ENCODE measurements at places on chromosomes 5 and 9.

GRCh38 chr5:132179405-132179804 is 48.2 kb downstream of the P4HA2 start:
- no peak for DNase-seq

DNA sequence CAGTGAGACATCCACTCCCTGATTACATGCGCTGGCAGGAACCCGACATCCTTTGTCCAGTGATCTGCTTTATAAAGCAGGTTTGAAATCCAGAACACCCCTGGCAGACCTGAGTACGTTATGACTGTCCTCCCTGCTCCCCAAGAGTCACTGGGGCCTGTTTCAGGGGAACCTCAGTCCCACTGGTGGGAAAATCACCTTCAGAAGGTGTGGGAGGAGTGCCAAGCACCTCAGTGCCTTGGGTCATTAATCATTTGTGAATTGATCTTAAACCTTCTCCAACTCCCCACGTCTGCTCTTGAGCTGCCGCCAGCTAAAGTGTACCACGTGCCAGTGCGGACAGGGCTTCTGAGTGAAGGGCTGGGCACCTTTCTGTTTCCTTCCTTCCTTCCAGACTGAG is 16.2 kb downstream of the SLC6A3 start:
- DNase-seq: no peak

GRCh38 chr5:56710826-56711590 is 104.3 kb upstream of the MAP3K1 start:
- no peak for DNase-seq

DNA sequence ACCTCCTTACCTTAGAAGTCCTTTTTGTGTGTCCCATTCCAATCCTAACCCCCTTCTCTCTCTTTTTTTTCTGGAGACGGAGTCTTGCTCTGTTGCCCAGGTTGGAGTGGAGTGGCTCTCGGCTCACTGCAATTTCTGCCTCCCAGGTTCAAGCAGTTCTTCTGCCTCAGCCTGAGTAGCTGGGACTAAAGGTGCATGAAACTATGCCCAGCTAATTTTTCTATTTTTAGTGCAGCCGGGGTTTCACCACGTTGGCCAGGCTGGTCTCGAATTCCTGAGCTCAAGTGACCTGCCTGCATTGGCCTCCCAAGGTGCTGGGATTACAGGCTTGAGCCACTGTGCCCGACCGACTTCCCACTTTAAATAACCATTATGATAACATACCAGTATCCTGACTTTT is 17.5 kb downstream of the TMEM38B start:
- DNase-seq: no peak

GRCh38 chr9:466747-467146 is 252.1 kb downstream of the DOCK8 start:
- DNase-seq: no peak

DNA sequence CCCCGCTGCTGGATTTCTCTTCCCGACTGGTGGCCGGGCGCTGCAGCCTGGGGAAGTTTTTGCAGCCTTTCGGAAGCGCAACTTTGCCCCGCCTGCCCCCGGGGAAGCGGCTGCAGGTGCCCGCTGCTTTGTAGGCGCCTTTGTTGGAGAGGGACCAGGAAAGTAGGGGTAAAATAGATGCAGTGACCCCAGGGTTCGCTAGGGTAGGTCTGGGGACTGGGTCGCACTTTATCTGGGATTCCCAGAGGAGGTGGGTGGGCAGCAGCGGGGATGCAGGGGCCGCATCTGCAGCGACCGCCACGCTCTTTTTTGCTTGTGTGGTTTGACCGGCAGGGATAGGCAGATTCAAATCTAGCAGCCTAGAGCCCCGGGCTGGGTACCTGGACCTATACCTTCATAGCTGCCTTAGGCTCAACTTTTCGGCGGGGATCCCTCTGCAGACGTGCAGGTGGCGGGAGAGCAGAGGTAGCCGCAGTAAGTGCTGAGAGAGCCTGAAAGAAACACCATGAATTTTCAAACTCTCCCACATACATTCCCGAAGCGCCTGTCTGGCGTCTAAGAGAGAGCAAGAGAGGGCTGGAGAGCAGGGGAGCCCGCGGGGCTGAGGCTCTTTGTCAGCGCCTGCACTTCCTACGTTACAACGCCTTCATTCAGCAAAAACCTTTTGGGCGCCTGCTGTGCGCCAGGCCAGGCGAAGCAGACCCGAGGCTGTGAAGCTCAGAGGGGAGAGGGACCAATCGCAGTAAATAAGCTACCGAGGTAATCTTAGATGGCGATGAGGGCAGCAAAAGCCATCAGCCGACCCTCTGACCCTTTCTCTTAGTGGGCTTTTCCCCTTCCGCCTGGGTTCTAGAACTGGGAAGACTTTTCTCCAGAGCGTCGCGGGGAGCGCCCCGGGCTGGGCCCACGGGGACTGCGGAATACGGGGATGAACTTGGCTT is 642 bp downstream of the SV2C start:
- DNase-seq: peak; percentile 24

- no peak for DNase-seq
These were observed 50.1 kb upstream of the SMAD5 start for GRCh38 chr5:136082390-136083193.

GRCh38 chr9:94160594-94161501 is 76.6 kb downstream of the PTPDC1 start:
- DNase-seq: no peak

GRCh38 chr5:109740966-109741365 is 51.2 kb downstream of the MAN2A1 start:
- no peak for DNase-seq

- DNase-seq: no peak
These were observed 618.4 kb downstream of the CDH9 start for GRCh38 chr5:26419987-26420386.

DNA sequence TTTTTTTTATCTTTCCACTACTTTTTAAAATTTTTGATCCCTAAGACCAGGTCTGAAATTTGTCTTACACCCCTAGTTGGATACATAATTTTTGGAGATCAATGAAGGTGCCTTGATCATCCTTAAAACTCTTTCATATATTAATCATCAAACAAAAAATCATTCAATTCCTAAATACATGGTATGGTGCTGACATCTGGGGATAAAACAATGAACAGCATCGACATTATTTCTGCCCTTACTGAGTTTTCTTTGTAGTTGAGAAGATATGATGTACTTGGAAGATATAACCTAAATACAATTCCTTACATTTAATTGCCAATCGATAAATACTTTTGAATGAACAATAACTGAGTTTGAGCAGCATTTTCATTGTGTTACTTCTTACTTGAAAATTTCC is 18.3 kb downstream of the SPINK9 start:
- DNase-seq: no peak

DNA sequence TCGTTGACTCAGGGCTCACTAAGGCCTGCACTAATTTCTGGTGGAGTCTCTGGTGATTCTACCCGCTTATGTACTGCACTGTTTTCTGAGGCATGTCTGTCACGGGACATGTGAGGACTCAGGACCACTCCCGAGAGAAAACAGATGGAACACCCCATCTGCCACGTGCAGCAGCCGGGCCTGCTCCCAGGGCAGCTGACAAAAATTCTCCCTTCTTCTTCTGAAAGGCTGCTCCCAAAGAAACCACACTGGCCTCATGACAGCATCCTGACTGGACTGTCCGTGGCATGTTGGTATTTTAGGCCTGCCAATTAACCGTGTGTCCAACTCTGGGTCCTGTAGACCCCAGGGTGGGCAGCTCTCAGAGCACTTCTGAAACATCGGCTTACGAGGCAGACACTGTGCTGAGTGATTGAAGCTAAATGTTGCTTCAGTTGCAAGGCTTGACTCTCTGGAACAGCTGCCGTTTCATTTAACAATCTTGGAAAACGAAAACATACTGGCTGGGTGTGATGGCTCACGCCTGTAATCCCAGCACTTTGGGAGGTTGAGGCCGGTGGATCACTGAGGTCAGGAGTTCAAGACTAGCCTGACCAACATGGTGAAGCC is 39.0 kb downstream of the FAM240B start:
- no peak for DNase-seq

DNA sequence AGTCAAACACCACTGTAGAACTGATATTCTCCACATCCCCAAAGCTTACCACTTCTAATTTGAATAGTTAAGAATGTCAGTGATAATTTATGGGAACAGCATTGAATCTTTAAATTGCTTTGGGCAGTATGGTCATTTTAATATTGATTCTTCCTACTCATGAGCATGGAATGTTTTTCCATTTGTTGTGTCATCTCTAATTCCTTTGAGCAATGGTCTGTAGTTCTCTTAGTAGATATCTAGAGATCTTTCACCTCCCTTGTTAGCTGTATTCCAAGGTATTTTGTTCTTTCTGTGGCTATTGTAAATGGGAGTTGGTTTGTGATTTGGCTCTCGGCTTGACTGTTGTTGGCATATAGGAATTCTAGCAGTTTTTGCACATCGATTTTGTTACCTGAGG is 1341.8 kb upstream of the CDH9 start:
- DNase-seq: no peak

GRCh38 chr5:132456987-132457361 is 33.6 kb downstream of the IRF1 start:
- DNase-seq: no peak

GRCh38 chr5:128537221-128537999 is 635 bp downstream of the FBN2 start:
- no peak for DNase-seq

GRCh38 chr5:163505049-163505367 is 411 bp upstream of the MAT2B start:
- no peak for DNase-seq

DNA sequence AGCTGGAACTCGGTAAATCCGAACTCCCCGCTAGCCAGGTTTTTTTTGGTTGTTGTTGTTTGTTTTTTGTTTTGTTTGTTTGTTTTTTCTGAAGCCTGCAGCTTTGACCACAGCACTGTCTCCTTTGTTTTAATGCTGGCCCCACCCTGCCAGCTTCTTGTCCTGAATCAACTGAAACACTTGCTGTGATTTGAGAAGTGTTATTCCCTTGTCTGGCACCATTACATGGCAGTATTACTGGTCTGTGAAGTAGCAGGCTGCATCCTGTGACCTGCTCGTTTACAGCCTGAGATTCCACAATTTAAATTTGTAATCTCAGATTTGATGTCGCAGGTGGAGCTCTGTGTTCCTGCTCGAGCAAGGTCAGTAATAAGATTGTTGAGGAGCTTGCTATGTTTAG is 1.4 kb upstream of the SLC36A2 start:
- no peak for DNase-seq

DNA sequence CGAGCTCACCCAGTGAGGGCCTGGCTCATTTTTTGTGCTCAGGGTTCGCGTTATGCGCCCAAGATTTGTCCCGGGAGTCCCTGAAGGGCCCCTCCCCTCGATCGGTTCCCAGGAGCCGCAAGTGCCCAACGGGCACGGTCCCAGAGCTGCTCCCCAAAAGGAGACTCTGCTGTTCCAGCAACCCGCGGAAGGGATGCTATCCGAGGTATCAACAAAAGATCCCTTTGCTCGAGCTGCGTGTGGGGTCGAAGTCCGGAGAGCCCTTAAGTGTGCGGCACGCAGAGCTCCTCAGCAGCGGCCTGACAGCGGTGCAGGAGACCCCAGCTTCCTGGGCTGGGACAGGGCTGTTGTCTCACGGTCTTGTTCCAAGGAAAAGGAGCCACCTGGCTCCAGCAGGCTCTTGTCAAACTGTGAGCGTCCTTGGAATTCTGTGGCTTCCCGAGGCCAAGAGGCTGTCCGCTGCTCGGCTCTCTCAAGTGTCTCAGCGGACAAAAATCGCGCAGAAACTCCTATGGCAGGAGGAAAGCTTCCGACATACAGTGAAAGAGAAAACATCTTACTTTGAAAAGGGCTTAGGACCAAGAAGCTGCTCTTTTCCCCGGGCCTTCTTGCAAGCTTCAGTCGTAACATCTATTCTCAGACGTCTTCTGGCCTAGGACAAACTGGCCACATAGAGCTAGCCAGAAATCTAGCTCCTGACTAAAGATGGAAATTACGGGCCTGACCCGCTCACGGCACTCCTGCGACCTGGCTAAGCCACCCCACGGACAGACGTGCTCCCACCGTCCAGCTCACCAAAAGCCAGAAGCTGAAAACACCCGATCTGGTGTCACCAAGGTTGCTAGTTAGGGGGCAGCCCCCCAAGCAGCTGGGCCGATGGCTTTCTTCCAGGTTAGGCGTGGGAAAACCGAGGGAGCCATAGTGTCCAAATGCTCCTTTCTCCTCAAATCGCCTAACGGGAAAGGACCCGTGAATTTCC is 2.6 kb upstream of the FOXB2 start:
- no peak for DNase-seq

DNA sequence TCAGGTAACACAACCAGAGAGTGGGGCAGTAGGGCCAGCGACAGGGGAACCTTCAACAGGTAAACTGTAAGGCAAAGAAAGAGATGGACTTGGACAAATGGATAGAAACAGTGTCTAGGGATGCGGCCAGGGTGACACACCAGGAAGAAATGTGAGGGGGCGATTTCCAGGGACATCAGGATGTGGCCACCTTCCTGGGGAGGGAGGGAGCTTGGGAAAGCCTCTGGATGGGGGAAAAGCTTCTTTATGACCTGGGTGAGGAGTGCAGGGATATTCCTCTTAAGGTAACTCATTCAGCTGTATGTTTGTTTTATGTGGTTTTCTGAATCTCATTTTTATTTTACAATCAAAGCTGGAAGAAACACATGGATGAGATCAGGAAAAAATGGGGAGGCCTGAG is 11.9 kb upstream of the NXNL2 start:
- no peak for DNase-seq

GRCh38 chr9:652914-653313 is 188.6 kb upstream of the DMRT1 start:
- no peak for DNase-seq

DNA sequence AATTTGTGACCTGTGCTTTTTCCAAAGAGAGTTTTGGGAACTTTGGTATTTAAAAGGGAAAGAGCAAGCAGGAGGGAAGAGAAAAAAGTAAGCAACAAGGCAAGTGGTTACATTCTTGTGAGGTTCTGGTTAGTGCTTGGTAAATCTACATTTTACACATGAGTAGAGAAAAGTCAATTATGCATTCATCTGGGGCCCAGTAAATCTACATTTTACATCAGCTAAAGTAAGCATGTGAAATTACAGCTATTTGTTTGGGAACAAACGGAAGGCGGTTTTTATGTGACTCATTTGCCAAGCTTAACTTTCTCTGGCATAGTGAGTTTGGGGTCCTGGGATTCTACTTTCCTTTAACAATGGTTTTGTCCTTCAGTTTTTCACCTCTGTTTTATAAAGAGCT is 102.2 kb downstream of the SNX18 start:
- no peak for DNase-seq

GRCh38 chr9:128206916-128207910 is 4.0 kb downstream of the DNM1 start:
- DNase-seq: no peak

- no peak for DNase-seq
These were observed 26.7 kb downstream of the RNF145 start for GRCh38 chr5:159182691-159183090.

DNA sequence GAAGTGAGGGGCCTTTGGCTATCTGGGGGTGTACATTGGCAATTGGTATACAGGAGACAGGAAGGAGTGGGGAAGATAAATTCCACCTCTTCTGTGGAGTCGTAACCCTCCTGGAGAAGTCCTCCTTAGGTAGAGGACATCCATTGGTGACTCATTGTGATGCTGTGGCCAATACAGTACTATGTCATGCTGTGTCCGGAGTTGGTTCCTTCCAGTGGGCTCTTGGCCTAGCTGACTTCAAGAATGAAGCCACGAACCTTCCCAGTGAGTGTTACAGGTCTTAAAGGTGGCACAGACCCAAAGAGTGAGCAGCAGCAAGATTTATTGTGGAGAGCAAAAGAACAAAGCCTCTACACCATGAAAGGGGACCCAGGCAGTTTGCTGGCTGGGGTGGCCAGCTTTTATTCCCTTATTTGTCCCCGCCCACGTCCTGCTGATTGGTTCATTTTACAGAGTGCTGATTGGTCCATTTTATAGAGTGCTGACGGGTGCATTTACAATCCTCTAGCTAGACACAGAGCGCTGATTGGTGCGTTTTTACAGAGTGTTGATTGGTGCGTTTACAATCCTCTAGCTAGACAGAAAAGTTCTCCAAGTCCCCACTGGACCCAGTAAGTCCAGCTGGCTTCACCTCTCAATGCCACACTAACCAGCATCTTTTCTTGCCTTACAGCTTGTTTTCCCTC is 37.3 kb upstream of the FBP1 start:
- DNase-seq: no peak

All from GM12892 (cell line).